ENCODE measurements at places on chromosomes 5 and 9. TPM values are rescaled to one million over a fixed set of nuclear protein-coding genes. Genes with fewer than 3 reads are reported as not detected.

- no peak for DNase-seq
Observed at GRCh38 chr5:131965826-131966415, 20.5 kb upstream of the MEIKIN start.

DNA sequence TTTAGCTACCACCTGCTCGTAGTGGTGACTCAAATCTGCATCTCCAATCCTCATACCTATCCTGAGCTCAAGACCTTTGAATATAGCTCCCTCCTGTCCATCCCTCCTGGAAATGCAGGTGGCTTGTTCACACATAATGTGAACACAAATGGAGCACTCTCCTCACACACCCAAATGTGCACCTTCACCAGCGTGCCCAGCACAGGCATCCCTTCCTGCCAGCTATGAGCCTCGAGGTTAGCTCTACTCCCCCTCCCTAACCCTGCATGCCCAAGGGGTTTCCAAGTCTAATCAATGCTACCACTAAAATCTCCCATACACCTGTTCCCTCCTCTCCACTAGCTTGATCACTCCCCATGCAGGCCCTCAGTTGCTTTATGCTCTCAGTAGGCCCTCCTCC lies 2.2 kb upstream of the TGFBI start:
- DNase-seq, result no peak

DNA sequence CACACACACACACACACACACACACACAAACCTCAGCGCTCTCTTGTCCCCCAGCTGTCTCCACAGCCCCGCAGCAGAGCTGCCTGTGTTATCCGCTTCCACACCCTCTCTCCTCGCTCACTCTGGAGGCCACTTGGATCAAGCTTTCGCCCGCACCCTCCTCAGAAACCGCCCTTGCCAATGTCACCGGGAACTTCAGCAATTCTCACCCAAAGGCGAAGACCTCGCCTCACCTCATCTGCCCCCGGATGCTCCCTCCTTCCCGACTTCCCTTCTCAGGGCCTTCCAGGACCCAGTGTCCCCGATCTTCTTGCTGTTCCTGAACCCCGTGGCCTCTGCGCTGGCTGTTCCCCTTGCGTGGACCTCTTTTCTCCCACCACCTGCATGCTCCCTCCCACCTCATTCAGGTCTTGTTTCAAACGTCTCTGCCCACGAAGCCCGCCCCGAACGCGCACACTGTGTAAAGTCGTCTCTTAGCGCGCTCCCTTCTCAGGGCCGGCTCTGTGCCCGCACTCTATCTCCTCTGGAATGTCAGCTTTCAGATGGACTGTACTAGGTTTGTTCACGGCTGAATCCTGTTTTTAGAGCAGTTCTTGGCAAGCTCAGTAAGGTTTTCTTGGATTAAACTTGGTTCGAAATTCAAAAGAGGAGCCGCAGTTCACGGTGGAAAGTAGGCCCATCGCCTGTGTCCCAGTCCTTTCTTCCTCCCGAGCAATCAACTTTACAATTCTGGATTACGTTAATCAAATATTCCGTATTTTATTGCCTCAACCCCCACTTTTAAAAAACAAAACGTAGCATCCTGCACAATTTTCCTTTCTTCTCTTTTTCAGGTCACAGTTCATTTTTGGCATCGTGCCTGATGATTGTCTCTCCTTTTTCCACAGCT lies 1.0 kb upstream of the TRIM7 start:
- no peak for DNase-seq

DNA sequence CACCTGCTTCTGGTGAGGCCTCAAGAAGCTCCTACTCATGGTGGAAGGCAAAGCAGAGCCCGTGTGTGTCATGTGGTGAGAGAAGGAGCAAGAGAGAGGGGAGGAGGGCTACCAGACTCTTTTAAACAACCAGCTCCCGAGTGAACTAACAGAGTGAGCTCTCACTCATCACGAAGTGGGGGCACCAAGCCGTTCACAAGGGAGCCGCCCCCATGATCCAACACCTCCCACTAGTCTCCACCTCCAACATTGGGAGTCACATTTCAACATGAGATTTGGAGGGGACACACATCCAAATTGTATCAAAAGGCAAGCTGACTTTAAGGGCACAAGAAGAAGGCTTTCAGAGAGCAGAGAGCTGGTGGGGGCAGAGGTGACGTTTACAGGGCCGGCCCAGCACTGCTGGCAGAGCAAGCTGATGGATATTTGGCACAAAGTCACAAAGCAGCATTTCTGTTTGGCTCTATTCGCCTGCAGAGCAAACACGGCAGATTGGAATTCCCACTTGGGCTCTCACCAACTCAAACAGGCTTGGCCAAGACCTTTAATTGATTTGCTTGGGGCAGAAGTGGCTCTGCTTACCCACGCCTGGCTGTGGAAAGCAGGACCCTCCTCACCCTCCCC lies 20.0 kb downstream of the PITX1 start:
- peak; percentile 3 for DNase-seq

- no peak for DNase-seq
Observed at GRCh38 chr9:135184181-135185053, 96.9 kb downstream of the OLFM1 start.

- DNase-seq, result no peak
Observed at GRCh38 chr9:34454571-34455065, 3.8 kb downstream of the FAM219A start.

GRCh38 chr5:176711883-176712282 lies 64.6 kb downstream of the TSPAN17 start:
- no peak for DNase-seq

GRCh38 chr5:76855961-76856360 lies 6.1 kb downstream of the S100Z start:
- peak; percentile 28 for DNase-seq

Gene NR2F1
- not detected for total RNA-seq

GRCh38 chr9:76677481-76678055 lies 86.7 kb upstream of the PCA3 start:
- DNase-seq, result no peak

Gene SPIN1
- total RNA-seq, result 26.5 TPM

DNA sequence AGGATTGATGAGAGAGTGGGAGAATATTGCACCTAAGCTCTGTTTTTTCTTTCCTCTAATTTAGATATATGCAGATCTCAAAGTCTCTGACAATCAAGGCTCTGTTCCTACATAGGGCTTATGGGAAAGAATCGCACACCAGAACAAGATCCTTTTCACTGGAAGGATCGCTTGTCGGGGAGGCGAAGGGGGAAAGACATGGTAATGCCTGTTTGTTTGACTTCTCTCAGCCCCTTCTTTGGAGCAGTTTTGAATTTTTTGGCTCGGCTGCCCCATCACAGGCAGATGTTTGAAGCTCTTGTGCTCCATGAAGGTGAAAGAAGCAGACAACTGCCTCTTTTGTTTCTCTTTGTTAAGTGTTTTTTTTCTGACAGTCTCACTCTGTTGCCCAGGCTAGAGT lies 599.9 kb upstream of the ZNF608 start:
- DNase-seq, result no peak

Gene ARSK
- 4.6 TPM for total RNA-seq

DNA sequence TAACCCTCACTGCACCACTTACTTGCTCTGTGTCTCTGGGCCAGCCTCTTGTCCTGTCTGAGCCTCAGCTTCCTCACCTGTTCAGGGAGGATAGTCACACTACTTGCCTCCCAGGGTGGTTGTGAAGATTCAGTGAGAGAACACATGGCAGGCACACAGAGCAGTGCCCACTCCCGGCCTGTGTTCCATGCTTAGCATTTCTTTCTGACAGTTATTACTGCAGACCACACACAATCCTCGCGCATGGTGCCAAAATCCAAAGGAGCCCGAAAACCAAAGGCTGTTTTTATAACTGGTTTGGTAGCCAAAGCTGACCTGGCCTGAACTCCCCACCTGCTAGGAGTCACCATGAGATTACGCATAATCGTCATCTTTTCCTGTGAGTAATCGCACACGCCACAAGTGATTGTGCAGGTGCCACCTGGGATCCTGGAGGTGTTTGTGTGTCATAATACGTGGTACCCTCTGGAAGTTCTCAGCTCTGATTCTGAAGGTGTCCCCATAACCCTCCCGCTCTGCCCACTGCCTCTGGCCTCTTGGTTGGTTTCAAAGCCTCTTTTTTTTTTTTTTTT lies 84.6 kb upstream of the FBXW11 start:
- no peak for DNase-seq

DNA sequence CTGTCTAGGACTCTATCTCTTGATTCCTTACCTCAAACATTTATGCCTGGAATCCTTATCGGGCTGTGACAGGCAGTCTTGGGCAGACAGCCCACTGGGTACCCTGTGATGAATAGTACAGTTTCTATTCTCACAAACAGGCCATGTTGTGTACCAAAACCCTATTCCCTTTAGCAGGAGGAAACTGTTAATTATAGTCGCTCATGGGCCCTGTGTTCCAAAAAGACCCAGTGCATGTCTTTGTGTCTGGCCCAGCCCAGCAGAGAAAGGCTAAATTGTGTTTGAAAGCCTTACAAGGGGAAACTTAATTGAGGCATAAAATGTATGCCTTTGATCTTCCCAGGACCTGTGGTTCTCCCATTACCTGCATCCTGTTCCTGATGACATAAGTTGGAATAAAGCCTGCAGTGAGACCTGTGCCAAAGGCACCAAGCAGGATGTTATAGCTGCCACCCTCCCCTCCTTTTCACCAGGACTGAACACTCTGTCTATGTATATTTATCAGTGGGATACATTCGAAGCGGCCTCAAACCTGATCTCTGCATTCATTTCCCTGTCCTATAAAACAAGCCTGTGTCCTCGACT lies 43.3 kb downstream of the TLR4 start:
- DNase-seq, result no peak

Gene KCNIP1
- total RNA-seq, result not detected

GRCh38 chr9:77956555-77956954 lies 75.1 kb downstream of the GNAQ start:
- no peak for DNase-seq

DNA sequence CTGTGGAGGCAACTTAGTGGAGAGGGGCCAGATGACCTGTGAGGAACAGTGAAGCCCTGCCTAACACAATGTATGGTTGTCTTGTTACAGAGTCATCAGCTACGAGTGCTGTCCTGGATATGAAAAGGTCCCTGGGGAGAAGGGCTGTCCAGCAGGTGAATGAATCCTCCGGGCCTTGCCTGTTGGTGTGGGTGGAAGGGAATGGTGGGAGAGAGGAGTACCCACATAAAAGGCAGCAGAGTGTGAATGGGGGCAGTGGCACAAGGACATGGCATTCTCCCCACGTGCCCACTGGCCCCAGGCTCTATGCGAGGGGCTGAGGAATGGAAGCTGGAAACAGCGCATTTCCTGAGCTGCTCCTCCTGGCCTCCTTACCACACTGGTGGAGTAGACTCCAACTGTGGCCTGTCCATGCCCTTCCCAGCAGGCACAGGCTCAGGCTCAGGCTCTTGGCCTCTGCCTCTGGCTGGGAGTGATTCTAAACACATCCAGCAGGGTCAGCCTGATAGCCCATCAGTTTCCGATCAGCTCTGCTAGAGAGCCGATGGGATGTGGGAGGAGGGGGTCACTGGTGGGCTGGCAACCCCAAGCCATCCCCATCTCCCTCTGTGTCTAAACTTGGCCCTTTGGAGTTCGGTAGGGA lies 15.3 kb downstream of the TGFBI start:
- no peak for DNase-seq

GRCh38 chr9:116589392-116590354 lies 97.4 kb upstream of the TRIM32 start:
- DNase-seq, result no peak

DNA sequence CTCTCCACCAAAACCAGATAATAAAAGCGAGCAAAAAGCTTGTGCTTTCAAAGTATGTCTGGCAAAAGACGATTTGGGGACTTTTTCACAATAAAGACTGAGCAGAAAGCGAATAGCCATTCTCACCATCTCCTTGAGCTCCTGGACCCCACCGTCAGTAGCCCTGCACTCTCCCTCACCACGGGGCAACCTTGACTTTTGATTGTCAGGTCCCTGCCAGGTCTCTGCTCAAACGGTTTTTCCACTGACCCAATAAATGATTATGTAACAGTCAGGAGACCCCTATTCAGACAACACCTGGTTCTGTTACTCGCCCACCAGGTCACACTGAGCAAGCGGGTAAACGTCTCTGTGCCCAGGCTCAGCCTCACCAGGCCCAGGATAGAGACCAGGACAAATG lies 131.3 kb downstream of the MVB12B start:
- DNase-seq, result no peak

DNA sequence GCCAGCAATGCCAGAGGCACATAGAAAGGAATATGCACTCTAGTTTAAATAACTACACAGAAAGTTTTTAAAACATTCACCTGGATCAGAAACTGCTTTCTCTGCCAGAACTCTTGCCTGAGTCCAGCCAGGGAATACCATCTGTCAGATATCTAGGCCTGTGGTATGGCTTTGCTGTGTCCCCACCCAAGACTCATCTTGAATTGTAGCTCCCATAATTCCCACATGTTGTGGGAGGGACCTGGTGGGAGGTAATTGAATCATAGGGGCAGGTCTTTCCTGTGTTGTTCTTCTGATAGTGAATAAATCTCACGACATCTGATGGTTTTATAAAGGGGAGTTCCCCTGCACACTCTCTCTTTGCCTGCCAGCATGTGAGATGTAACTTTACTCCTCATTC lies 41.5 kb upstream of the KCNV2 start:
- DNase-seq, result no peak

DNA sequence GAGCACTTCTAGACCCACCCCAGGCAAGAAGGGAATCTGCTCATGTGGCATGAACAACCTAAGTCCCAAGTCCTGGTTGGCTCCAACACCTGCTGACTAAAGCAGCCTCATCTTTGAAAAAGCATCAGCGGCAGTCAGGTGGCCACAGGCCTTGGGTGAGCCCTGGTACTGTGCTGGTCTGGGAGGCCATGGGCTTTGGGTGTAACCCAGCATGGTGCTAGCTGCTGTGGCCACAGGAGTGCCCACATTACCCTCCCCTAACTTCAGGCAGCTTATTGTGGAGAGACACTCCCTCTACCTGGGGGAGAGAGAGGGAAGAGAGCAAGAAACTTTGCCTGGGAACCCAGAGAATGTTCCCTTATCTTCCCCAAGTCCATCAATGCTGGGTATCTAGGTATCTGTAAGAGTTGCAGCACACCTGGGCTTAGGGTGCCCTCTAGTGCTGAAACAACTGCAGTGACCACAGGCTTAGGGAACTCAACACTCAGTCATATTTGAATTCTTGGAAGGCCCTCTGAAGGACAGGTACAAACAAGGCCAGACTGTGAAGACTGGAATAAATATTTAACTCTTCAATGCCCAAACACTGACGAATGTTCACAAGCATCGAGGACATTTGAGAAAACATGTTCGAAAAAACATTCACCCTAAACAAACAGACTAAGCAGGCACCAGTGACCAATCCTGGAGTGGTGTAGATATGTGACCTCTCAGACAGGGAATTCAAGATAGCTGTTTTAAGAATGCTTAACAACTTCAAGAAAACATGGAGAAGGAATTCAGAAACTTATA lies 69.9 kb upstream of the OR2K2 start:
- DNase-seq, result no peak

DNA sequence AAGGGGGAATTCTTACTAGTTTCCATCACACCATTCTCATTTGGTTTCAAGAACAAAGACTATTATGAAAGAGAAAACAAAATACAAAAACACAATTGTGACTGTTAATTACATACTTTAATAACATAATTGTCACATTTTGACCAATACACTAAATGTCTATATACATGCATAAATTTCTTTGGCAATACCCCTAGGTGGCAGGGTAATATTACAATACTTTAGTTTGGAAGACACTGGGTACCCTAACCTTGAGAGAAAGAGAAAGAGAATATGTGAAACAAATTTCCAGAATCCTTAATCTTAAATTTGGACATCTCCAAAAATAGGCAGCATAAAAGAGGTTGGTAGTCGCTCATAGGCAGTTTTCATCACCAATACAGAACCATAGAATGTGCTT lies 619.6 kb upstream of the ADAMTS16 start:
- DNase-seq, result no peak
